ENCODE measurements at places on chromosomes 2 and 18.

DNA sequence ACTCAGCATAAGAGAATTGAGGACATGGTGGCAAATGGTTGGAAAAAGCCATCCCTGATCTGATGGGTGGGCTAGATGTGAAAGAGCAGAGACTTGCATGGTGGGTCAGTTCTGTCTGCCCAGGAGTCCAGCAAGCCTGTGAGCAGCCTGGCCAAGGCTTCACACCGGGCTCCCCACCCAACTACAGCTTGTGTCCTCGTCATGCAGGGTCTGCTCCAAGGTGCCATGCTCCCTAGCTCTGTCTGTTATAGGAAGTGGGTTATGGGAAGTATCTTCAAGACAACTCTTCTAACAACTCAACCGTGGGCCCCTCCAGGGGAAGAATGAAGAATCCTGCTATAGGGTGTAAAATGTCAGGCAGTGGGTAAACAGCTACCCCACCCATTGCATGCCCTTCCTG, 97.4 kb downstream of the ADD2 start:
- no peak for DNase-seq

DNA sequence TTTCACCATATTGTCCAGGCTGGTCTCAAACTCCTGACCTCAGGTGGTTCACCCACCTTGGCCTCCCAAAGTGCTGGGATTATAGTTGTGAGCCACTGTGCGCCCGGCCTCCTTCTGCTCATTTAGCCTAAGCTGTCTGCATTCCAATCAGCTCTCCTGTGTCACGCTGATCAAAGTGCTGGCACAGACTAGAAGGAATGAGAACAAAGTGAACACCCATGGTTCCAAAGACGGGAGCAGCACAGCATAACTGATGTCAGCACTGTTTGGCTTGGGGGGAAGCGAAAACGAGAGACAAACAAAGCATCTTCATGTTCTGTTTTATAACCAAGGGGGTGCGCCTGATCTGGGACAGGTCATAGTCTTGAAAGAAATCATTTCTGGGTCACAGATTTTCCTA, 43.3 kb downstream of the DIPK1C start:
- no peak for DNase-seq

DNA sequence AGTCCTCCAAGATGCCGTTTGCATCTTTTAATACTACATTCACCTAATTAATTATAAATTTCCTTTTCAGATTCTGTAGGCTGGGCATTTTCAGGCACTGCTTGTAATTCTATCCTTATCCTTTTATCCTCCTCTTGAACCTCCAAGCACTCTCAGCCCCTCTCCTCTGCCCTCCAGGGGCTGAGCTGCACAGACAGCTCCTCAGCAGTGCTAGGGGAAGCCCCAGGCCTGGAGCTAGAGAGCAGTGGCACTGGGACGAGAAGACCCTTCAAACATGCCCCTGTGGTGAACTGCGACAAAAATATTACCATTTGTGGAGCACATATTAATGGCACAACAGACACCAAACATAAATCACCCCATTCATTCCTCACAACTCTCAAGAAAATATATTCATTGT, 32.9 kb downstream of the CFAP210 start:
- no peak for DNase-seq

DNA sequence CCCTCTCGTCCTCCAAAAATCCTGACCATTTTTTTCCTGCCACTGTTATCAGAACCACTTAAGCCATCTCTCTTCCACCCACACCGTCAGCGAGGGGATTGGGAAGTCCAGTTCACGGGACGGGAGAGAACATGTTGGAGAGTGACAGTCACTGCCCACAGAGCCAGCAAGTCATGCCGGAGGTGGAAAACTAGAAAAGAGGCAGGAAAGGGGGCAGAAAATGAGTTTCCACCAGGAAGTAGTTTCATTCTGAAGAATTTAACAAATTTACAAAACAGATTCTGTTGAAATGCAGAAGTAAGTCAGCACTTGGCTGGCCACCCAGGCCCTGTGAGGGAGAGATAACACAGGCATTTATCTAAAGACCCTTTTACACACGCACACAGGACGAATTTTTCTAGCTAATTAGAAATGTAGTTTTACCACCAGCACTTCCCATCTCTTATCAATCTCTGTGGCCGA, 431.3 kb downstream of the TSN start:
- no peak for DNase-seq

DNA sequence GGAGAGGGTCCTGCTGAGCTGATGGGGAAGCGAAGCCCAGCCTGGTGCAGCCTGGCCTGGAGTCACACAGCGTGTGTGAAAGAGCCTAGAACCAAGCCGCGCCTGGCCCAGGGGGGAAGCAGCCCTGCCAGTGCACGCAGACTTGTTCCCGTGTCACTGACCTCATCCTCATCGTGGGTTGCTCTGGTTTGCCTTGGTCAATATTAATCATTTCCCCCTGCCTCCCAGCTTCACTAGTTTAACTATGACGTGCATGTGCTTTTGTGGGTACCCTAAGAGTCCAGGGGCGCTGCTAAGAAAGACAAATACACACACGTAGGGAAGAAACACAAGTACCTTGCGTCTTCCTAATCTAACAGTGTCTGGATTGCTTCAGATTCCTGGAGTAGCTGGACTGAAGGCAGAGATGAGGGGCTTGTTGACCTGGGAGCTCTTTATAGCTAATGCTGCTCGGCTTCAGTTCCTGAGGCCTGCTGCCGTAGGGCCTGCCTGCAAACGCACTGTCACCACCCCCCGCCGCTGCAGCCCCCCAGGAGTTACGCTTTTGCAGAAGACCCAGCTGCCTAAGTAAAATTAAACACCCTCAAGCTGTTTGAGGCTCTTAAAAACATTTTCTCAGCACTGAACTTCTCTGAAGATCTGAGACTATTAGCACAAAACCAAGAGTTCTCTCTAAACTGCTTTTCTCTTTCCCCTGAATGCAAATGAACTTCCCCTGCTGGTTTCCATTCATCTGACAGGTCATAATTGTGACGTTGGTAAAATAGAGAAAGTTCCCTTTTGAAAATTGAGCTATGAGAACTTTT, 159.2 kb downstream of the FAM210A start:
- DNase-seq: no peak

DNA sequence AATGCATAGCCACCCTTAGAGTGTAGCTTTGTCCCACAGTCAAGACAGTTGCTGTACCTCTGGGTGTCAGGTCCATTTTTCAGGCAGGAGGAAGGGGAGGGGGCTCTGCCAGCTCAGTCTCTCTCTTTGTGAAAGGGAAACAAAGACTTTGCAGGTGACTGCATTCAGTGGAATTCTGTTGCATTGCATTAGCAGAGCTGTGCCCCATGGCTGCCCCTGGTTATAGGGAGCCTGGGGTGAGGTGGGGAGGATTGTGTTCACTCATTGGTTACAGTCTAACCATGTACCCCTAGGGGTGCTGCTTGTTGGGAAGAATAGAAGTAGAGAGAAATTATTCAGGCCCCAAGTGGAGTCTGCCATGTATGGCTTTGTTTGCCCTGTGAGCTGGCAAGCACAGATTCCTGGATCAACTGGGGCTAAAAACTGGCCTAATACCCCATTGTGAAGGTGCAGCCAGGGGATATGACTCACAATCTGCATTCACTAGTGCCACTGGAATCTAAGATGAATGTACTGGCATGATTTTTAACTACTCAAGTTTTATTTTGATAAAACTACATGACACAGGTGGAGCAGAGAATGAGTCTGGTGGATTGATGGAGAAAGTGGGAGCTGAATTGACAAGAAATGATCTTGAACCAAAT, 118.4 kb downstream of the SH3BP4 start:
- DNase-seq: no peak

- no peak for DNase-seq
Measured at GRCh38 chr2:201260302-201260800, at the start of gene CASP8. Gene CASP8 (plus strand): TSS chr2:201260536. CDS start chr2:201266487, 5,951 bp downstream.

GRCh38 chr18:3594760-3595368, 144.9 kb downstream of the TGIF1 start:
- no peak for DNase-seq

DNA sequence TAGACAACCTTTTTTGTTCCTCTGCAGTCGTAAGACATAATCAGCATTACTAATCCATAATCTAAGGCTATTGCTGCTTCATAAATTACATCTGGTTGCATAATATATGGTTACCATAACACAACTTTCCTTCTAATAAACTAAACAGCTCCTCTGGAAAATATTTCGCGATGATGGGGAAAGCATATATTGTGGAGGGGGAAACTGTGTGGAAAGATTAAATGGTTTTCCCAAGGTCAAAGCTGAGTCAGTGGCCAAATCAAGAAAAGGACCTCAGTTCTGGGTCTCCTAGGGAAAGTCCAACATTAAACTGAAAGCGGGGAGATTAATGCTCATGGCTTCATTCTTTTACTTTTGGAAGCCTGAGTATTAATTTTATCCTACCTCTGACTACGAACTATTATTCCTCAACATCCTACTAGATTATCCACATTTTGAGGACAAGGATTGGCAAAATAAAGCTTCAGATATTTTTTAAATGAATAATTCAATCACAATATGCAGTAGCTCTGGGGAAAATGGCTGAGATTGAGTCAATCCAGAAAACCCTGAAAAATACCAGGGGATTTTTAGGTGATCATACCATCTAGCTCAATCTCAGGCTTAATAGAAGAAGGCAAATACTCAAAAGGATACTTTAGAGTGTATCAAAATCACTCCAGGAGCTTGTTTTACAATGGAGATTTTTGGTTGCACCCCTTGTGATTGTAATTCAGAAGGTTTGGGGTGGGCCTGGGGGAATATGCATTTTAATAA, 33.8 kb upstream of the STK17B start:
- DNase-seq: no peak

GRCh38 chr18:70693246-70693645, 404.4 kb downstream of the SOCS6 start:
- DNase-seq: no peak

- DNase-seq: no peak
Measured at GRCh38 chr2:102114851-102115497, 27.6 kb upstream of the IL1R1 start.

DNA sequence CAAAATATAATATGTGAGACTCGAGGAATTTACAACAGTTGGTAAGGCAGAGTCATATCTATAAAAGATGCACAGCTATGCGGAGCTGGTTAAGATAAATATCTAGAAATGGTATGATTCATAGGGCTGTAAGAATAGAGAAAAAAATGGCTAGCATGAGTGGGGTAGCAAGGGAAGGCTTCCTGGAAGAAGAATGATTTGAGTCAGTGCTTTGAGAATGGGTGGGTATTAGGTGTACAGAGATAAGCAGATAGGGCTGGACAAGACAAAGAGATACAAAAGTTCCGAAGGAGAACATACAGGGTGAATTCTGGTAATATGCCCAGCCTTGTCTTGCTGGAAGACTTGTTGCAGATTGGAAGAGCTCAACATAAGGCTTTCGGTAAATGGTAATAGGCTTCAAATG, 291.5 kb upstream of the CCDC68 start:
- no peak for DNase-seq

GRCh38 chr2:64918220-64918886, 70.8 kb upstream of the SLC1A4 start:
- no peak for DNase-seq

GRCh38 chr2:216103213-216103612, 5.9 kb upstream of the XRCC5 start:
- no peak for DNase-seq

DNA sequence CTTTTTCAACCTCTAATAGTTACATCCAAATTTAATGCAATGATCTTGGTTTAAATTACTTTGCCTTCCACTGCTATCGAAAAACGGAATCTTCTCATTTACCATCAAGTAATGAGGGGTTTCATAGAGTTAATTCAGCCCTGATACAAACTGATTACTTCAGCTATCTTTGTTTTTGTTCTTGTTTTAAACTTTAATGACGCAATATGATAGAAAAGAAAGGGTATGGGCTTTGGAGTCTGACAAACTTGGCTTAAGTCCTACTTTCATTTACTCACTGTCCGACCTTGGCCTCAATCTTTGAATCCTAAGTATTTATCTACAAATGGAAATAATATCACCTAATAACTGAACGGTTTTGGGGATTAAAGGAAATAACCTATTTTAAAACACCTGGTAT, 16.1 kb downstream of the ADAM17 start:
- DNase-seq: no peak

GRCh38 chr18:64403784-64404503, 255.1 kb upstream of the LINC00305 start:
- no peak for DNase-seq

DNA sequence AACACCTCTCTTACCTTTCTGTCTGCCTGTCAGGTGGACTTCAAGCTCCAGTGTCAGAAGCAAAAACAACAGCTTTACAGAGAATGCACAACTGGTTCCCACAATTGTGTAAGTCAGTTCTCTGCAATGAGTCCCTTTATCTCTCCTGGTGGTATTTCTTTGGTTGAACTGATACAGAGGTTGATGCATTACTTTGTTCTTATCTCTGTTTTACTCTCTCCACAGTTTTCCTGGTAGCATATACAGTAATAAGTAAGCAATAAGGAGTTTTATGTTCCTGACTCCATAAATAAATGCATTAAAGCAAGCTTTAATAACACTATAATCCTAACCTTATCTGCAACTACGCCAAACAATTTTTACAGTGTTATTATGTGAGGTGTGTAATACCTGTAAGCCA, 310.3 kb upstream of the GYPC start:
- DNase-seq: no peak

- DNase-seq: no peak
Measured at GRCh38 chr2:239199041-239199768, 201.6 kb downstream of the HDAC4 start.
